ENCODE measurements at places on chromosomes 5 and 9. TPM values are rescaled to one million over a fixed set of nuclear protein-coding genes. Genes with fewer than 3 reads are reported as not detected.

DNA sequence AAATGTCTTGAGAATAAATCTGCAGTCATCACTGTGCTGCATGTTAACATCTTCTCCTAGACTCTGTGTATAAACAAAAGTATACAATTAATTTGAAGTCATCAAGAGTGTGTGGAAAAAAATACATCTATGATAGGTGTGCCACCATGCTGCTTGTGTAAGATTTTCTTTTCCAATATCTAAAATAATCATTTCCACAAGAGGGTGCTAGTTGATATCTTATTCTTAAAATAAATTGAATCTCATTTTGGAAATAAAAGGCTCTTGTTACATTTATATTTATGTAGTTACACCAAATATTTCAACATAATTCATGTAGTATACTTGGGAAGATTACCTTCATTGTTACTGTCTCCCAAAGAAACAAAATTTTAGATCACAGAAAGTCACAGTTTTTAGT lies 14.1 kb upstream of the MOCS2 start:
- H3K27me3 ChIP-seq = no peaks in the 10 kb centered on the region
- H3K4me3 ChIP-seq = no peak overlapping the region
- no peaks in the 10 kb centered on the region for H3K4me1 ChIP-seq
- DNase-seq = no peak
- H3K36me3 ChIP-seq = no peaks in the 10 kb centered on the region

DNA sequence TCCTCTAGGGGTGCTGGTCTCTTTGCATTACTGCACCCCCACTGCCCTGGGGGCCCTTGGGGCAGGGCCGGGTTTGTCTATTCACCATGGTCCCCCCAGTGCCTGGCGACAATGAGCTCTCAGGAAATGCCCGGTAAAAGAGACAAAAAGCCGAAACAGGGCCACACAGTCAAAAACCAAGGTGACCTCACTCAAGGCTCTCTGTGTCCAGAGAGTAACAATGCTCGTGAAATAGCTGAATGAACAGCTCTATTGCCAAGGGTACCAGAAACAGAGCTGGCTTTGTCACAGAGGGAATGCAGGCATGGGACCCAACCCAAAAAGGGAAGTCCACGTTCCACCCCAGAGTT lies 16.0 kb downstream of the SH3PXD2B start:
- H3K36me3 ChIP-seq = no peaks in the 10 kb centered on the region
- H3K27ac ChIP-seq = peak overlapping the region; percentile 83
- no peaks in the 10 kb centered on the region for H3K27me3 ChIP-seq
- DNase-seq = no peak

DNA sequence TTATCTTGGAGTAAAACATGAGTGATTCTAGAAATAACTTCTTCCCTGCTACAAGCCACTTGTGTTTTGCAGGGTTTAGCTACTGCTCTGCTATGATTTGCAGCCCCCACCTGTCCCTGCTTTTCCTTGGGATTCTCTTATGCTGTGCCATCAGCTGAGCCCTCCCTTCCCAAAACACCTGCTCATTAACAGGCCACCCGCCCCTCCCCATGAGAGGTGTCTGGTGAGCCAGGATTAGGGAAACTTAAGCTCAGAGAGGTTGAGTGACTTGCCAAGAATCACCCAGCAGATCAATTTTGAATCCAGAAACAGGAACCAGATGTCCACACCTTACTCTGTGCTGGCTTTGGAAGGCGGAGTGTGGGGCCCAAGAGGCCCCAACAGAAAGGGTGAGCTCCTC lies 111.7 kb upstream of the CXCL14 start:
- peaks cover 3% of the 10 kb centered on the region for H3K27me3 ChIP-seq
- no peak overlapping the region for H3K4me3 ChIP-seq
- no peaks in the 10 kb centered on the region for H3K36me3 ChIP-seq
- DNase-seq = no peak

- H3K4me1 ChIP-seq = no peaks in the 10 kb centered on the region
- H3K36me3 ChIP-seq = no peaks in the 10 kb centered on the region
- H3K27me3 ChIP-seq = no peaks in the 10 kb centered on the region
Measured at GRCh38 chr5:68894673-68895072, 199.1 kb upstream of the SLC30A5 start.

EDIL3 gene
- total RNA-seq = 7.2 TPM

- H3K36me3 ChIP-seq = no peaks in the 10 kb centered on the region
- H3K27me3 ChIP-seq = no peaks in the 10 kb centered on the region
- no peak overlapping the region for H3K27ac ChIP-seq
- DNase-seq = no peak
- H3K4me3 ChIP-seq = no peak overlapping the region
Measured at GRCh38 chr5:16780325-16780724, 155.8 kb downstream of the MYO10 start.

ARL14EPL gene
- not detected for total RNA-seq

DNA sequence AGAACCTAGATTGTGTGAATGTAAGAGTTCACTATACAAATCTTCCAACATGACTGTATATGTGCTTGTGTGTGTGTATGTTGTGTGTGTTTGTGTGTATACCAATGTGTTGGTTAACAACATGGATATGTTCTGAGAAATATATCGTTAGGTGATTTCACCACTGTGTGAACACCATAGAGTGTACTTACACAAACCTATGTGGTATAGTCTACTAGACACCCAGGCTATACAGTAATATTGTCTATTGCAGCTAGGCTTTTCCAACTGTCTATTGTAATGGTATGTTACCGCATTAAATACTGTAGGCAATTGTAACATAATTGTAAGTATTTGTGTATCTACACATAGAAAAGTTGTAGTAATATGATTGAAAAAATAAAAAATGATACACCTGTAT lies 959.2 kb upstream of the SEMA6A start:
- no peak overlapping the region for H3K4me3 ChIP-seq
- H3K27ac ChIP-seq = no peak overlapping the region
- no peaks in the 10 kb centered on the region for H3K36me3 ChIP-seq
- no peak for DNase-seq

DNA sequence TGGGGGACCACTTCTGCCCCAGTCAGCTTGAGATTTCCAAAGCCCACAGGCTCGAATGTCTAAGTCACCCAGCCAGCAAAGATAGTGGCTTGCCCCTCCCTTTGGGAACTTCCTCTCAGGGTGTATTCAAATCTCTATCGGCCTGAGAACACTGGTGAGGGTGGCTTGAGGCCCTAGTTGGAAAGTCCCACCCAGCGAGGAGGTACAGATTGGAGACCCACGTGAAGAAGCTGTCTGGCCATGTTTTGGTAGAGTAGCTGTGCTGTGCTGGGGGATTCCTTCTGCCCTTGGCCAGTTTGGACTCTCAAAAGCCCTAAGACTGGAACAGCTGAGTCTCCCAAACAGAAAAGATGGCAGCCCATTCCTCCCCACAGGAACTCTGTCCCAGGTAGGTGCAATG lies 172.7 kb upstream of the RIOK2 start:
- H3K4me1 ChIP-seq = no peaks in the 10 kb centered on the region
- DNase-seq = no peak
- no peaks in the 10 kb centered on the region for H3K27me3 ChIP-seq
- no peak overlapping the region for H3K4me3 ChIP-seq
- no peak overlapping the region for H3K27ac ChIP-seq

- no peak overlapping the region for H3K4me3 ChIP-seq
- H3K27ac ChIP-seq = no peak overlapping the region
- H3K27me3 ChIP-seq = no peaks in the 10 kb centered on the region
- no peaks in the 10 kb centered on the region for H3K36me3 ChIP-seq
Measured at GRCh38 chr9:34580358-34580757, 9.2 kb downstream of the CNTFR start.

All from breast epithelium (tissue), 4 donors.